Stimulated activated CD4-positive, alpha-beta T cell treated with anti-CD3 and anti-CD28 coated beads, Interleukin-1b, Interleukin-23, amount 100 ng/mL, for 48 hours (primary cell): ENCODE measurements at places on chromosomes 4 and X.

GRCh38 chr4:36509845-36510244 lies 228.4 kb downstream of the DTHD1 start:
- DNase-seq, result no peak

DNA sequence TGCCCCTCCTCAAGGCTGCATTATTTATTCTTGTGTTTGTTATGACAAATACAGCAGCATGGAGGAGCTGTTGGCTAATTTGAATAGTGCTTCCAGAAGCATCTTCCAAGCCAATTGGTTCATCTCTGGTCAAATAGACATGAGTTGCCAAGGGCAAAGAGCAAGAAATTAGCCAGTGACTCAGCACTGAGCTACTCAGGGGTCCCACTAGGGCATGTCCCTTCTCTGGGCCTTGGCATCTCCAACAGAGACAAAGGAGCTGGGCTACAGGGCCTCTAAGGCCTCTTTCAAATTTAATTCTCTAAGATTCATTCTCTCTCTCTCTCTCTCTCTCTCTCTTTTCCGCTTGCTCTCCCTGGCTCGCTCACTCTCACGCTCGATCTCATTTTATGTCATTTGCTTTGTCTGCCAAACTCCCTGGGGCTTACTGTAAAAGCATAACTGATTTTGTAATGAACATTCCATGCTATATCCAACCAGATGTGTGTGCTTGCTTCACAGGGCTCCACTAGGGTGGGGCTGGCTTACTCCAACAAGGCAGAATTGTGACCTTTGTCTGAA lies 86.7 kb upstream of the MAGEA4 start:
- no peak for DNase-seq

DNA sequence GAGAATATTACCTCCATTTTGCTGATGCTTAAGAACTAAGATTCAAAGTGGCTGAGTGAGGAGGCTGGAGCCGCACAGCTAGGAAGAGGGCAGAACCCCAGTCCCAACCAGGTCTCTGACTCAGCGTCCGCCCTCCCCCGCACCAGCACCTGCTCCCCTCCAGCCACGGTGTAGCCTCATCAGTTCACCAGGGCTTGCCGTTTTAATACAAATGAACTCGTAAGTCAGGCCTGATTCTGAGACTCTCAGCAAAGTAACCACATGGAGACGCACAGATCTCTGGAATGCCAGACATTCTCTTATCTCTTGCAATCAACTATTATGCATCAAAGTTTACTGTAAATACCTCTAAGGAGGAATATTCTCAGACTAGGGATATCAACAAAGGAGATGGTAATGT lies 52.4 kb downstream of the ENPP6 start:
- no peak for DNase-seq

GRCh38 chrX:17685026-17685425 lies 52.3 kb upstream of the SCML1 start:
- no peak for DNase-seq

DNA sequence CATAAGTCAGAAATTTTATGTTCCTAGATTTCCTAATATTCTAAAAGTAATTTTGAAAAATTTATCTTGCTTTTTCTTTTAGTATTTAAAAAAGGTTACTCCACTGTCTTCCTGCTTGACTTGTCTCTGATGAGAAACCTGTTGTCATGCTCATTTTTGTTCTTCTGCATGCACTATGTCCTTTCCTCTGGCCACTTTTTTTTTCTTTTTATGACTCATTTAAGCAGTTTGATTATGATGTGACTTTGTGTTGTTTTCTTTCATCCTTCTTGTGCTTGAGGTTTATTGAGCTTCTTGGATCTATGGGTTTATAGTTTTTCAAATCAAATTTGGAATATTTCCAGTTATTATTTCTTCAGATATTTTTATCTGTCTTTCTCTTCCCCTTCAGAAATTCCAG lies 12.0 kb upstream of the UFSP2 start:
- DNase-seq, result no peak

DNA sequence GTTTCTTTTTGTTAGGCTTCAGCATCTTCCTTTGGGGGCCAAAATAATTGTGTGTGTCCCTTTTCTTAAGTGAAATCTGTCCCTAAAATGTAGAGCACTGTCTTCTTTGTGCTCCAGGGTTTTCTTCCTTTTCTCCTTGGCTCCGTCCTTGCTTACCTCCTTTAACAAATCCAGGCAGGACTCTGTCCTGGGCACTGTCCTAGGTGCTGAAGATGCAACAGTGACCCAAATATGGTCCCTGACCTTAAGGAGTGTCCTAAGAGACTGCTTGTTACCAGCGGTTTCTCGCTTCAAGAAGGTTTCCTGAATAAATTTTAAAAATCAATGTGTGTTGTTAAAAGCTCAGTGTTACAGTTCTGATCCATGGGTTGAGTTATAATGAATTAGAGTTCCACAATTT lies 471.8 kb downstream of the KCNIP4 start:
- DNase-seq, result no peak

- DNase-seq, result no peak
Measured at GRCh38 chr4:53199356-53199755, 166.5 kb downstream of the SCFD2 start.
